ENCODE measurements at places on chromosomes 3 and 15.
A peak's percentile ranks its signal among the peaks of the same experiment; 100 is the strongest.

DNA sequence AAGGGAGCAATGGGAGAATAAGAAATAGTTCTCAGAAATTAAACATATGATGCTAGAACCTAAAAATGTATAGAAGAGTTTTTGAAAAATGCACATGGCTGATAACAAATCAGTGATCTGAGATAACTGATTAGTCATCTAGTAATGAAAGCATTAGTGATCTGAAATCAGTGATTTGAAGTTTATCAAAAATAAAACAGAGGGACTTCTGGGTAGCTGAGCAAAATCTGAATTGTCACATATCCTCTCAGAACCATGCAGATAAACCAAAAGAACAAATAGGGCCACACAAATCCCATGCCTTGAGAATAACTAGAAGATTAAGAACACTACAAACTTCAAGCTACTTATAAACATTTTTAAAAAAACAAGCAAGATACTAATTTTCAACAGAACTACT is 71.5 kb downstream of the MCF2L2 start:
- no peak for DNase-seq

DNA sequence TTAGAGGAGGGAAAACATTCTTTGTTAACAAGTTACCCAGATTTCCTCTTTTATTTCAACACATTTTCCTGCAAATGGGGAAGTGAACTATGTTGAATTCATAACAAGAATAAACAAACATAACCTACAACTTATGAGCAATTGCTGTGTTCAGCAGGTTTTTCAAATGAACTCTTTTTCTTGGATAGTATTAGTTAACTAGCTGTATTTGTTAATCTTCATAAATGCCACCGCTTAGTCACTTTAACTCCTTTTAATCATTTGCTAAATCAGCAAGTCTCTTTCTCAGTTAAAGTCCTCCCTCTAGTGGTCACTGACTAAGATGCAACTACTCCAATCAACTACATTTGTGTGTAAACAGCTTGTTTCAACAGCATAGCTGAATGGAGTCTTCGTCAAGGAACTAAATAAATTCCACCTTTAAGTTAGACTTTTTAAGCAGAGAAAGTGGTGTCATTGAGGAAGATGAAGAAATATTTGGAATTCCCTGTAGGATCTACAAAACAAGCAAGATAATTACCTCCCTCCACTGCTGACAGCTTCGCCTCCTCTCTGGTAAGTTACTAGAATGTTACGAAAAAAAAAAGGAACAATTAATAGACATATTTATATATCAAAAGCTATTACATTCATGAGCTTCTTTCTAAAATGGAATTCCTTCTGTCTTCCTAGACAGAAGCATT is 1122.0 kb downstream of the ROBO1 start:
- peak; percentile 14 for DNase-seq

- DNase-seq: no peak
These were observed 4.3 kb downstream of the GNAT1 start for GRCh38 chr3:50195501-50196252.

DNA sequence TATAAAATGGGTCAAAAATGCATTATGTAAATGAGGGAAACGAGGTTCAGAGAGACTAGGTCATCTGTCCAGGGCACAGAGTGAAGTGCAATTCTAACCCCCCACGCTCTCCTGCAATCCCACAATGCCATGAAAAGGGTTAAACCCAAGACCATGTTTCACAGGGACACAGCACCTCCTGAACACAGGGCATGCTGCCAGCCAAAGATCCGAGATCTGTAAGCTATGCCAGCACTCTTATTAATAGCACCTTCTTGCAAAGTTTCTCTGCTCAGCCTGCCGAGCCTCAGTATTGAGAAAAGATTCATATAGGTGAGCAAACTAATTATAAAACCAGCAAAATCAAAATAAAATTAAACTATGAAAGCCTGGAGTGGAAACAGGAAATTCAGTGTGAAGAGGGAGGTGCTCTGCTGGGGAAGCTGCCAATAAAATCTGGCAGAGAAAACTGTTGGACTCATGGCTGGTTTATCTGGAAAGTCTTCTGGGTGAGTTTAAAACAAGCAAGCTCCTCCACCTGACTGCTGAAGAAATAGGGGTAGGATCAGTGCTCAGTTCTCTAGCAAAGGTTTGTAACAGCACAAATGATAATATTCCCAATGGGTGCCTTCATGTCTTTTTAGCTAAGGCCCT is 50.3 kb downstream of the LRIG1 start:
- no peak for DNase-seq

- DNase-seq: no peak
These were observed 37.2 kb upstream of the DENND4A start for GRCh38 chr15:65829130-65829764.

DNA sequence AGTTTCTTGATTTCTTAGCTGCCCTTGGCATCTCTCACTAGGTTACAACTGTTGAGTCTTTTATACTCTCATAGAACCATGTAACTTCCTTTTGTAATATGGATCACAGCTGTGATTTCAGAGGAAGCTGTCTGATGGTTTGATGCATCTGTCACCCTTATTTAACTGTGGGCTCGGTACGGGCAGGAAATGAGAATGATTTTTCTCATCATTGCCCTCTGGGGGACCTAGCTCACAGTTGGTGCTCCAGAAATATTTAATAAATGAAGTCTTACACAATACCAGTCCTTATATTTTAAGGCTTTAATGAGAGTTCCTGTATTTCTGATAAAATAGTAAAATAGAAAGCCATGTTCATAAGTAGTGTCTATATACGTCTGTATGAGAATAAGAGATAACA is 151.2 kb downstream of the EBLN2 start:
- DNase-seq: no peak

DNA sequence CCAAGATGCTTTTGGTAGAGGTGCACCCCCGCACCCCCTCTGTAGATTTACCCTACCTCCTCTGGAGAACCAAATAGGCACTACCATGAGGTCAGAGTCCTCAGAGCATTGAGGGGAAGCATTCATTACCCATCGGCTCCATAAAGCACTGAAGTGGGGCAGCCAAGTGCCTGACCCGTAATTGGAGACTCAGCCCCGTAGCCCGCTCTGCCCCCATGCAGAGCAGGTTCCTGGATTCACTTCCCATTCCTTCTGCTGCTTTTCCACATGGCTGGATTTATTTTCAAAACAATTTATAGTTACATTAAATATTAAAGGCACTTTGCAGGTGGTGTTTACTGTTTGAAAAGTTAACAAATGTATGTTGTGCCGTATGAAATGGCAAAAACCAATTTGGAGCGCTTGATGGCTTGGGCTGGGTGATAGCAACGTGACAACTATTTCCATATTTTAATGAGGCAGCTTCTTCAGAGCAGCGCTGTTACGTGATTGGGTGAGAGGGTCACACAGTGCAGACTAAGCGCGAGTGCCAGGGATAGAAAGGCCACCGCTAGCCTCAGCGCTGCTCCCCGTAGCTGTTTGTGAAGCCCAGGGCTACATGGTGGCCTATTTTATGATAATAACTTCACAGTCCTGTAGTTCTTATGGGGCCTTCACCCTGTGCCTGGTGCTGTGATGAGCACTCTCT is 373.8 kb upstream of the PROK2 start:
- DNase-seq: no peak

DNA sequence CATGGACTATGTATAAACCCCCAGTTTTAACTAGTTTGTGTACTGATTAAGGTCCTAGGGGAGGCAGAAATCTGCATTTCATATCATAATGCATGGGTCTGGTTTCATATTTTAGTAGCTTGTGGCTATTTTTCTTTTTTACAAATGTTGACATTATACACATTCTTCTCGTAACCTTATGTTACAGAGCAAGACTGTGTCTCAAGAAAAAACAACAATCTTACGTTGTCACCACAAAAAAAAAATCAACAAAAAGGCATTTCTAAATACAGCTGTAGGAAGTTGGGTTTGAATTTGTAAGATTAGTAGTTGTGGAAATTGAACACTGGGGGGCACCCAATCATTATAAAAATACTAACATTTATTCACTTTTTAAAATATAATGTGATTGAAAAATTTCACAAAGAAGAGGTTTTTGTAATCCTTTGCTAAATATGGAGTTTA is 17.9 kb downstream of the SERP1 start:
- no peak for DNase-seq

GRCh38 chr3:52896613-52897012 is 735 bp downstream of the STIMATE start:
- no peak for DNase-seq

- no peak for DNase-seq
These were observed 44.6 kb upstream of the SATB1 start for GRCh38 chr3:18469775-18470174.

- DNase-seq: peak; percentile 54
These were observed 36.6 kb downstream of the CCDC66 start for GRCh38 chr3:56593455-56594158.

GRCh38 chr3:161082063-161082462 is 23.1 kb downstream of the B3GALNT1 start:
- DNase-seq: no peak

- no peak for DNase-seq
These were observed 117.6 kb upstream of the TBL1XR1 start for GRCh38 chr3:177314897-177315296.

DNA sequence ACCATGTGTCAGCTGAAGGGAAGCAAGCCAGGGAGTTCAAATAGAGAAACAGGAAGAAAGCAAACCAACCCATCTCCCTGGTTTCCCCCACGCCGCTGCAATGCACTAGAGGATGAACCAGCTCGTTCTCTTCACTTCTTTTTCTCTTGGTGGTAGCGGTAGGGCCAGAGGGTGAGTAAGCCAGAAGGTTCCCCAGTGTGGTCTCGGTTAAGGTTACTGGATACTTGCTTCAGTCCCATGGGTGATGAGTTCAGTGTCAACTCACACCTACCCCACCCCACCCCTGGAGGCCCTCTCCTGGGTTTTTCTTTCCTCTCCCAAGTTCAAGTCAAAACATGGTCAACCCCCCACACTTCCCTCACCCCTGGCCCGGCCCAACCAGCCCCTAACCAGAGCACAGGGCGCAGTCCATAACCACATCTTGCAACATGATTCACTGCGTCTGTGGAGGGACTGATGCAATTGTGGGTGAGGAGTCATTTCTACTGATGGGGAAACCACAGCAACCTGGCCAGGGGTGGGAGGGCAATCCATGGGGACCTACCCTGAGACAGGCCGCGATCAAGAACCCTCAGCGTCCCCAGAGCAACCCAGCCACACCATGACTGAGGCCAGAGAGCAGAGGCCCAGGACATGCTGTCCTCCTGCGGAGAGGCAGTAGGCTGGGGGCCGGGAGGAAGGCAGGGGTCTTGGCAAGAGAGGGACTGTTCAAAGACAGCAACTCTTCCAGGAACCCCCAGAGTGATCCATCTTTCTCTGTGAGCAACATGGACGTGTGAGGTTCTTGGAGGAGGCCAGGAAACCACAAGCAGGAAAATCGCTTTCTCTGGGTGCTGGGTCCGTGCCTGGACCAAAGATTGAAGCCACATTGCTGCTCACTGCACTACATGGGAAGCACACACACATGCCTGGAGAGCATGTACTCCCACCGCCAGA is 276.6 kb downstream of the UACA start:
- DNase-seq: no peak

GRCh38 chr3:133870822-133871221 is 24.9 kb downstream of the RAB6B start:
- DNase-seq: no peak

DNA sequence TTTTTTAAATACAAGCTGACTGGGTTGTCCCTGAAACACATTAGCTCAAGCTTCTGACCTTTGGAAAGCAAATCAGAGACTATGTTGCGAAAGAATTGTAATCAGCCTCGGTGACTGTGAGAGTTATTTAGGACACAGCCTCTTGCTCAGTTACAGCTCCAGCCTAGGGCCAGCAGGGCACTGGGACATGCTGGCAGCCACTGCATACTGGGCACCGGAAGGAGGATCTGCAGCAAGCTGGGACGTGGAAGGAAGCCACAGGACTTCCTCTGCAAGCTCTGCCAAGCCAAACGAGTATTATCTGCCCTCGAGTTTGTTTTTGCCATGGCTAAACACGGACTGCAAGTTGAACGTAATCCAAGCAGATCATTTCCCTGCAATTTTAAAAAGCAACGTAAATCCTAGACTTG is 24.4 kb upstream of the COPG1 start:
- DNase-seq: no peak

- no peak for DNase-seq
These were observed 302.1 kb upstream of the STT3B start for GRCh38 chr3:31230425-31231223.

Measured in T-helper 1 cell (primary cell).